ENCODE measurements at places on chromosomes 5 and 9. TPM values are rescaled to one million over a fixed set of nuclear protein-coding genes. Genes with fewer than 3 reads are reported as not detected.

Gene GABRB2
- total RNA-seq: not detected

Gene PTGES2
- 80.0 TPM for total RNA-seq

Gene RNF183
- 0.80 TPM for total RNA-seq

Gene C5orf58
- not detected for total RNA-seq

Gene SPATA31D4
- not detected for total RNA-seq

DNA sequence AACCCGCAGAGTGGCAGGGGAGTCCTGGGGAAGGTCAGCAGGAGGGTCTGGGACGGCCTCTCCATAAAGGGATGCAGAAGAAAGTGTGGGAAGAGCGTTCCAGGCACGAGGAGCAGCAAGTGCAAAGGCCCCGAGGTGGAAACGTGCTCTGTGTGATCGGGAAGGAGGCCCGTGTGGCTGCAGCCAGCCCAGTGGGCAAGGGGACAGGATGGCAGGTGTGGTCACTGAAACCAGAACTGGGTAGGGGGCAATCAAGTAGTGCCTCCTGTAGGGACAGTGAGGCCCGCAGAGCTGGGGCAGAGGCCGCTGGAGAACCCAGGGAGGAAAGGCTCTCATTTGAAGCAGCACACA, 16.3 kb upstream of the LAMC3 start:
- no peak for DNase-seq

DNA sequence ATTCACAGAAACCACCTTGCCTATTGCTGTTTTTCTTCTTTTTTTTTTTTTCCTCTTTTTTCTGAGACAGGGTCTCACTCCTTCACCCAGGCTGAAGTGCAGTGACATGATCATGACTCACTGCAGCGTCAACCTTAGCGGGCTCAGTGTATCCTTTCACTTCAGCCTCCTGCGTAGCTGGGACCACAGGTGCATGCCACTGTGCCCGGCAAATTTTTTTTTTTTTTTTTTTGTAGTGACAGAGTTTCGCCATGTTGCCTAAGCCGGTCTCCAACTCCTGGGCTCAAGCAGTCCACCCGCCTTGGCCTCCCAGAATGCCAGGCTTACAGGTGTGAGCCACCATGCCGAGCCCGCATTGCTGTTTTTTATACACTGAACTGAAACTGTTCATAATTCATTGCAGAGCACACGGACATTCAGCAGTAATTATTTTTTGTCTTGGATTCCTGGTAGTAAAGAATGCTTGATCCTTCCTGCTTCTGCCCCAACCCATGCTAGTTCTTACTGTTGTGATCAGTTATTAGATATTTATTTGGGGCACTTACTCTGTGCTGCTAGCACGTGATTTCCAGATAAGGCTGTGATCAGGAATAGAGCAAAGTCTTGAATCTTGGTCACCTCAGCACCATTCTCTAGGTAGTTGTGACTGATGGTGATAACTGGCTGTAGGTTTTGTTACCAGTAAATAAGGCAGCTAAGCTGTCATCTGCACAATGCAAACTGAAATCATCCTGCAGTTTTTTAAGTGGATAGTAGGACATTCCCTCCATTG, 14.0 kb downstream of the MAP3K1 start:
- DNase-seq: peak; percentile 73

DNA sequence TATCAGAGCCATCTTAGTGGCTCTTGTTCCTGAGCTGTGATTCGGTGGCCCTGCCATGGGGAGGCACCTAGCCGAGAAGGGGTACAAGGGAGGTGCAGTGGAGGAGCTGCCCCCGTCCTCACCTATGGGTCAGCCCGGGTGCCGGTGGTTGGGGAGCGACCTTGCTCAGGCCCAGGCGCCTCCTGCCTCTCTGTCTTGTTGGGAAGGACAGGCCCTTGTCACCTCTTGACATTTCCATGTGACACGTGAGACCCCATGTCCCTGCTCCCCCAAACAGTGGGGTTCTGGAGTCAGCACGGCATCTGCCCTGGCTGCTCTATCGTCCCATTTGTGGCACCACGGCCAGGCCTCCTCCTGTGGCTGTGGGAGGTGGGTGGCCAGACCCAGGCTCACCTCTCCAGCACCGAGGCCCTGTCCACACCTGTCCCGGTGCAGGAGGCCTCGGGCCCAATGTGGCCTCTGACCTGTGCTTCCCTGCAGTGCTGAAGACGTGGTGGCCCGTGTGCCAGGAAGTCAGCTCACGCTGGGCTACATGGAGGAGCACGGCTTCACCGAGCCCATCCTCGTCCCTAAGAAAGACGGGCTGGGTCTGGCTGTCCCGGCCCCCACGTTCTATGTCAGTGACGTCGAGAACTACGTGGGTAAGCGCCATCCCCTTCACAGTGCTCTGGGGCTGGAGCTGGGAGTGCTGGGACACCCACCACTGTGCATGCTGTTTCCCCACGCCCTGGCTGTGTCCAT, 68.9 kb downstream of the PHF2 start:
- no peak for DNase-seq

- DNase-seq: no peak
Measured at GRCh38 chr5:15480436-15480835, 19.5 kb upstream of the FBXL7 start.

- no peak for DNase-seq
Measured at GRCh38 chr5:43281840-43282658, 31.2 kb downstream of the HMGCS1 start.

DNA sequence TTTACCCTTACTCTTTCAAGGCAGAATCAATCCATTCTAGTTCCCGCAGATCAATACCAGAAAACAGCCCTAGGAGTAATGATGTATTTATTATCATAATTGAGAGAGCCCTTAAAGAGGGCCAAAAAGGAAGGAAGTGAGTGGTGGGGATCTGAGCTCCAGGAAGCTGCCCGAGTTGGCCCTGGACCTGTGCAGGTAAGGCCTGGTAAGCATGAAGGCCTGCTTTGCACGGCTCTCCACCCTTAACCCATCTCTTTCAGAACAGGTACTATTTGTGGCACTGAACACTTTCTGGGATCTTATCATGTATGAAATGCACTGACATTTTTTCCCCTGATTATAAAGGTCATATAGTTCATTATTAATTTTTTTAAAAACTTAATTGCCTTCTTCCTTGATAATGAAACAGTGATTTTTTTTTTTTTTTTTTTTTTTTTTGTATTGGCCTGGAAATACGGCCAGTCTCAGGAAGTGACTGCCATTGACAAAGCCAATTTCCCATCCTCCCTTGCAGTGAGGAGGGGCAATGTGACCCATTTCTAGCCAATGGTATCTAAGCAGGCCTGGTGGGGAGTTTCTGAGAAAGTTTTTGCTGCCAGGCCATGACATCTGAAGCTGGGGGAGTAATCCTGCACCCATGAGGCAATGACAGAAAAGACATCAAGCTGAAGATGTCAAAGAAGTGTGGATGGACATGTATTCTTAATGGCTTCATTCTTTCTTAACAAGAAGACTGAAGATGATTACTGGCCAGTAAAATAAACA, 6.3 kb upstream of the MVB12B start:
- DNase-seq: no peak

DNA sequence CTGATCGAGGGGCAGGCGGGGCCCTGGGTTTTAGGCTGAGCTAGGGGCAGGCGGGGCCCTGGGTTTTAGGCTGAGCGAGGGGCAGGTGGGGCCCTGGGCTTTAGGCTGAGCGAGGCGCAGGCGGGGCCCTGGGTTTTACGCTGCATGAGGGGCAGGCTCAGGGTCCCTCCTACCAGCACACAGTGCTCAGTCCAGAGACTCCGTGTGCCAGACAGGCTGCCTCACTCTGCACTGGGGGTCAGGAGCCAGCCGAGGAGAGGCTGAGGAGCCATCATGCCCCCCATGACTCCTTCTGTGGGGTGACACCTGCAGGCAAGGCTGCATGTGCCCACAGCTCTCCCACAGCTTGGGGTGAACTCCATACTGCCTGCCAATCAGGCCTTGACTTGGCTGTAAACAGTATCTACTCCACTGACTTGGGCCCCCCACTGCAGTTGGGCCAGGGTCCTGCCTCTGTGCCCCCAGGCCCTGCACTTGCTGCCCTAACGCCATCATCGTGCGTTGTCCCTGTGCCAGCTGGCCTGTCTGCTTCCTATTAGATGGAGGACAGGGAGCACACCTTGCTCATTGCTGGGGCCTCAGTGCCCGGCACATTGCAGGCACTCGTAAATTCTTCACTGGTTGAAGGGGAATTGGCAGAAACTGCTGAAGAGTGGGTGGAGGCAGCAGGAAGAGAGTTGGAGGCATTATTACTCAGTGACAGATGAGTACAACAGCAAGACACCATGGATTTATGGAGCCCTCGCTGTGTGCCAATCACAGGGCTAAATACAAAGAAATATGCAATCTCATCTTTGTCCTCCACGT, 78.6 kb downstream of the AMBP start:
- no peak for DNase-seq

DNA sequence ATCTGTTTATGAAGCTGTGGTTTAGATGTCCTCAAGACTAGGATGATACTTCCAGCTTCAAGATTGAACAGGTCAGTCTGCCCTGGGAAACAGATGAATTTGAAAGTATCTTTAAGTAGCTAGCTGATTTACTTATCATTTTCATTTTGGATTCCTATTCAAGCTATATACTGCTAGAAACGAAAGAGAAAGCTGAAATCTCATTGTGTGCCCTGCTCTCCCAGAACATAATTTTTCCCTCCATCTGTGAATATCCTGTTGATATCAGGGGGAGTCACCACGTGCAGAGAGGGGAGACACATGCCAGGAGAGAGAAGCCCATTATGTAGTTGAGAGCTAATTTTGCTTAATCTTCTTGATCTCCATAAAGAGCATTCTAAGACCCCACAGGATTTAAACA, 439.1 kb downstream of the NR2F1-AS1 start:
- no peak for DNase-seq

GRCh38 chr5:148856424-148856823, 30.0 kb downstream of the ADRB2 start:
- DNase-seq: no peak

- no peak for DNase-seq
Measured at GRCh38 chr9:96605328-96605727, 14.3 kb downstream of the CDC14B start.

DNA sequence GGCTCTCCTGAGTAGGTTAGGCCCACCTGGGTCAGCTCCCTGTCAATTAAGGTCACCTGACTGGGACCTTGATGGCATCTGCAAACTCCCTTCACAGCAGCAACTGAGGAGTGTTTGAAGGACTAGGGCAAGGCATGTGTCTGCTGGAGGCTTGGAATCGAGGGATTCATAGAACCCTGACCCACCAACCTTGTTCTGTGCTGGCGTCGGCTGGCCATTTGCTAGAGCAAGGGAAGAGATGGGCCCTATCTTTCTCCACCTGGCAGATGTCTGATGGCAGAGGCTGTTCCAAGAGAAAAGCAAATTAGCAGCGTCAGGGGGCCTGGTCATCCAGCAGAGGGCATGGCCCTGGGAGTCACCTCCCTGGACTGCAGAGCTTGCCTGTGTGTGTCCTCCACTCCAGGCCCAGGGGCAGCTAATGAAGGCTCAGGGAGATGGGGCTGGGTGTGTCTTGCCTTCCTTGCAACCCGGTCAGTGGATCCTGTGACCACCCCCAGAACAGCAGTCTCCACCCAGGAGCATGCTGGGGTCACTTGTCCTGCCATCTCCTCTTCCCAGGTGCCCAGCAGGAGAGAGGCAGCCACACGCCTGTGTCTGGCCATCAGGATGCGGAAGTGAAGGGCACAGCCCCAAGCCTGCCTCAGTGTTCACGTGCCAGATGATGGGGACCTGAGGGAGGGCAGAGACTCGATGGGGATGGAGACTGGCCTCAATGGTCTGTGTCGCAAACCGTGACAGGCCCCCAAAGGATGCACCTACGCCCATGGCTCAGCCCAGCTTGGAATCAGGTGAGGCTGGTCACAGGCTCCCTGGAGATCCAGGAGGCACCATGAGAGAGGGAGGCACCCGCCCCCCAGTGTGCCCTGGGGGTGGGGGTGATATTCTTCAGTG, 53.9 kb downstream of the BARX1 start:
- no peak for DNase-seq

GRCh38 chr5:177555228-177555627, 865 bp upstream of the FAM193B start:
- DNase-seq: no peak

GRCh38 chr9:18969128-18969527, 63.9 kb downstream of the SAXO1 start:
- no peak for DNase-seq

DNA sequence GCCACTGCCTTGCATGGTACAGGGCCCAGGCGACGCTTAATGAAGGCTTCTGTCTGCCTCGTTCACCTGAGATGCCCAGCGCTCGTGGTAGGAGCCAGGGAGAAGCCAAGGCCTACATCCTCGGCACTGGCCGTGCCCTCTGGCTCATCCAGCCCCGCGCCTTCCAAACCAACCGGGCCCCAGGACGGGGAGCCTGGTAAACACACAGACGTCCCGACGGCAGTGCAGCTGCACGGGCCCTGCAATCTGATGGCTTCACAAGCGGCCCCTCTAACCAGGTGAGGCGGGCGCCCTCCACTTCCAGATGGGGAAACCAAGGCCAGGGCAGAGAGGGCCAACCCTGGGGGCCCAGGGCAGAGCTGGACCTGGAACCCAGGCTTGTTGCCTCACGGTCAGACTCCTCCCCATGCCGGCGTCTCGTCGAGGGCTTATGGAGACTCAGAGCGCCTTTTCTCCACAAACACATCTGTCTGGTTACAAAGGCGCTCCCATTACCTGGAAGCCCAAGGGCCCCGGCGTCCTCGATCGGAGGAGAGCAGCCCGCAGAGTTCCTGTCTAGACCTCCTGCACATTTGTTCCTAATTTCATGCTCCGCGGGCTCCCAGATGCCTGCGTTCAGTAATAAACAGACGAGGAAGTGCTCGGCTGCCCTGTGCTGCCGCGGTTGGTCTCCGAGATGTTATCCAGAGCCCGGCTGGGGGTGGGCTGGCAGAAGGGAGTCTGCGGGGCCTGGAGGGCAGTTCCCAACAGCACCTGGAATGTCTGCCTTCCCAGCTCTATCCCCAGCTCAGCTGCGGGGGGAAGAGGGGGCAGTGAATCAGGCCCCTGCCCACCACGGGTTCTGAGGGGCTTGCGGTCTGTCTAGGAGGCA, 23.5 kb downstream of the FAM163B start:
- no peak for DNase-seq

DNA sequence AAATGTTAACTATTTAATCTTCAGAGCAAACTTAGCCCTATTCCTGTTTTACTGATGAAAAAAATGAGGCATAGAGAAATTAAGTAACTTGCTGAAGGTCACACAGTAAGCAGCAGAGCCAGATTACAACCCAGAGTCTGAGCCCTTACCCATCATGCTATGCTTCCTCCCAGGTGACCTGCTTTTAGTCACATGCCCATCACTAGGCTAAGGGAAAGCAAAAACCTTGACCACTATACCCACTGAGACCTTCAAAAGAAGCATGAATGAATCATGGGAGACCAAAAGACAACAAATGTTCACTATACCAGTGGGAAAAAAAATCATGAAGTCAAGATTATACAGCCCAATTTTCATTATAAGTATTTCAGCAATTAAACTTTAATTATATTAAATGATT, 5.3 kb upstream of the HAUS6 start:
- no peak for DNase-seq

GRCh38 chr9:87816036-87816435, 66.6 kb upstream of the SPATA31E1 start:
- DNase-seq: peak; percentile 34
